ENCODE measurements at places on chromosomes 7 and 10.

GRCh38 chr7:2359610-2360009 lies 5.0 kb downstream of the EIF3B start:
- no peak for DNase-seq

GRCh38 chr7:69932034-69932628 lies 333.9 kb downstream of the AUTS2 start:
- no peak for DNase-seq

DNA sequence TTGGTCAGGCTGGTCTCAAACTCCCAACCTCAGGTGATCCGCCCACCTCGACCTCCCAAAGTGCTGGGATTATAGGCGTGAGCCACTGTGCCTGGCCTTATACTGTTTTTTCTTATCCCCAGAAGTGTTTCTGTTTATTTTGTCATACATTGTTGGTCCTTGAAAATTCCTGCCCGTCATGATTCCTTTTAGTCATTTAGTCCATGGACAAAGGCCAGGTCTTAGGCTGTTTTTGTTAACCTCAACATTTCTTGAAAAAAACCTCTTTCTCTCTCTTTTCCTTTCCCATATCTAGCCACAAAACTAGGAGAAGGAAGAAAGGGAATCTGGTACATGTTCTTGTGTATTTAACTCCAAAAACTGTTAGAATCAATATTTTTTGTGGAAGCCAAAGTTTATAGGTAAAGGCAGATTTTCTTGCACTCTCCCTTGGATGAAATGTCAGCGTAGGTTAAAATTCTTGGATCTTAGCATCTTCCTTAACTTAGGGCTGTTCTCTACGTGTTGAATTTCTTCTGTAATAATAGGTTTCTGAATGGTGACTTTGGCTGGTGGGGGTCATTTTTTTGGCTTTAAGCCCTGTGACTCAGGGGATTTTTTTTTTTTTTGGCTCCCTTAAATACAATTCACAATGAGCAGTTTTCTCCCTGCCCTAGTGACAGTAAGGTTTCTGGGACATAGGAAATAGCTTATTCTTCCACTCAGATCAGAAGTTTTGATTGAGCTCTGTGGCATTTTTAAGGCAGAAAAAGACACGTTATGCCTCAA lies 500.8 kb downstream of the AUTS2 start:
- no peak for DNase-seq

DNA sequence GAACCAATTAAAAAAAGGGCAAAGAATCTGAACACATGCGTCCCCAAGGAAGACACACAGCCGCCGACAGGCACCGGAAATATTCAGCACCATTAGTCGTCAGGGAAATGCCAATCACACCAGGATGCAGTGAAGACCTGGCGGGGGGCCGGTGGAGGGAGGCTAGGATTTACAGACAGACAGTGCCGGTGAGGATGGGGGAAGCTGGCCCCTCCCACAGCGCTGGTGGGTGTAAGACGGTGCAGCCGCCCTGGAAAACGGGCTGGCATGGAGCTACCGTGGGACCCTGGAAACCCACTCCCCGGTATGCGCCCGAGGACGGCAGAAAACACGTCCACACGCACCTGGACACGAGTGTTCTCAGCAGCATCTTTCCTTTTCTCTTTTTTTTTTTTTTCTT lies 4.8 kb upstream of the ADAP1 start:
- no peak for DNase-seq

GRCh38 chr7:130695840-130696239 lies 9.5 kb upstream of the TSGA13 start:
- DNase-seq, result no peak

DNA sequence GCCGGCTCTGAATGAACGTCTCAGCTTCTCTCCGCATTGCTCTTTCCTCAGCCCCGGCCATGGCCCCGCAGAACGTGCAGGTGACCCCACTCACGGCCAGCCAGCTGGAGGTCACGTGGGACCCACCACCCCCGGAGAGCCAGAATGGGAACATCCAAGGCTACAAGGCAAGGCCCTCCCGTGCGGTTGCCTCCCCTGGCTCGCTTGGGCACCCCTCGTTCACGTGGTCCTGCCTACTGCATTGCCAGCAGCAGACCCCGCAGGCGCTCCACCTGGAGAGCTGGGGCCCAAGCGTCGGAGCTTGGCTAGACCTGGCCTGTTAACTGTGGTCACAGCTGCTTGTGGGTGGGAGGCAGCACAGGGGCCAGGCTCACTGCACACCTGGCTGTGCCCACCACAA lies 476.3 kb upstream of the FOXK1 start:
- DNase-seq, result no peak

DNA sequence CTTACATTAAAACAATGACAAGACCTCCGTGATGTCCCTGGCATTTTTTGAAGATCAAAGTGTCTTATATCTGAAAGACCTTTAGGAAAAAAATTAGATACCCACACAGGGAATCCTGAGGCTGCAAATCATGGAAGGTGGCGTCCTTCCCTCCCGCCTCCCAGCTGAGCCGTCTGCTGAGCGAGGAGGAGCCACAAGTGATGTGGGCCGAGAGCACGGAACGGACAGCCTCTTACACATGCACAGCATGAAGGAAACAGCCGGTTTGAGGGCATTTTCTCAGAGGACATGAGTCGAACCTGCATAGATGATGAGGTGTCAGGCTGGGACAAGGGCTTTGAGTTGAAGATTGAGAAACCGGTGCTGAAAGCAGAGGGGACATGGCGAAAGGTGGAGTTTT lies 163.3 kb downstream of the ADARB2 start:
- DNase-seq, result no peak
